ENCODE measurements at places on chromosomes 1 and 21. TPM values are rescaled to one million over a fixed set of nuclear protein-coding genes. Genes with fewer than 3 reads are reported as not detected.

- no peak overlapping the region for H3K27ac ChIP-seq
- H3K27me3 ChIP-seq = no peaks in the 10 kb centered on the region
- DNase-seq = no peak
Measured at GRCh38 chr1:24003331-24003972, 23.3 kb upstream of the SRSF10 start.

GRCh38 chr21:41682719-41683179 lies 84.1 kb downstream of the RIPK4 start:
- no peaks in the 10 kb centered on the region for H3K4me1 ChIP-seq
- H3K4me3 ChIP-seq = no peak overlapping the region
- no peaks in the 10 kb centered on the region for H3K27me3 ChIP-seq
- no peak overlapping the region for H3K27ac ChIP-seq

- H3K27ac ChIP-seq = peak overlapping the region; percentile 53
- no peaks in the 10 kb centered on the region for H3K4me1 ChIP-seq
- no peak overlapping the region for H3K4me3 ChIP-seq
- no peak for DNase-seq
- no peaks in the 10 kb centered on the region for H3K36me3 ChIP-seq
- H3K27me3 ChIP-seq = no peaks in the 10 kb centered on the region
Measured at GRCh38 chr1:183821309-183821888, 16.5 kb downstream of the RGL1 start.

- H3K4me1 ChIP-seq = peaks cover 13% of the 10 kb centered on the region
- H3K27ac ChIP-seq = no peak overlapping the region
- H3K27me3 ChIP-seq = no peaks in the 10 kb centered on the region
- no peak for DNase-seq
Measured at GRCh38 chr1:42034426-42034825, 115.7 kb upstream of the HIVEP3 start.

Gene MROH9
- total RNA-seq = not detected

GRCh38 chr1:43317817-43318471 lies 17.2 kb downstream of the TIE1 start:
- H3K4me1 ChIP-seq = no peaks in the 10 kb centered on the region
- no peaks in the 10 kb centered on the region for H3K27me3 ChIP-seq
- no peaks in the 10 kb centered on the region for H3K36me3 ChIP-seq
- H3K27ac ChIP-seq = no peak overlapping the region

GRCh38 chr1:164613176-164613575 lies 54.2 kb downstream of the PBX1 start:
- H3K4me1 ChIP-seq = no peaks in the 10 kb centered on the region
- no peak overlapping the region for H3K4me3 ChIP-seq
- no peaks in the 10 kb centered on the region for H3K36me3 ChIP-seq
- no peaks in the 10 kb centered on the region for H3K27me3 ChIP-seq
- no peak overlapping the region for H3K27ac ChIP-seq
- DNase-seq = no peak

Gene IL19
- total RNA-seq = not detected

GRCh38 chr1:21638531-21639341 lies 30.4 kb downstream of the RAP1GAP start:
- H3K36me3 ChIP-seq = no peaks in the 10 kb centered on the region
- no peaks in the 10 kb centered on the region for H3K27me3 ChIP-seq
- H3K27ac ChIP-seq = peak overlapping the region; percentile 59
- peak; percentile 64 for DNase-seq
- H3K4me1 ChIP-seq = no peaks in the 10 kb centered on the region

Gene MEGF6
- 32.6 TPM for total RNA-seq

Gene KLHDC9
- 7.8 TPM for total RNA-seq

DNA sequence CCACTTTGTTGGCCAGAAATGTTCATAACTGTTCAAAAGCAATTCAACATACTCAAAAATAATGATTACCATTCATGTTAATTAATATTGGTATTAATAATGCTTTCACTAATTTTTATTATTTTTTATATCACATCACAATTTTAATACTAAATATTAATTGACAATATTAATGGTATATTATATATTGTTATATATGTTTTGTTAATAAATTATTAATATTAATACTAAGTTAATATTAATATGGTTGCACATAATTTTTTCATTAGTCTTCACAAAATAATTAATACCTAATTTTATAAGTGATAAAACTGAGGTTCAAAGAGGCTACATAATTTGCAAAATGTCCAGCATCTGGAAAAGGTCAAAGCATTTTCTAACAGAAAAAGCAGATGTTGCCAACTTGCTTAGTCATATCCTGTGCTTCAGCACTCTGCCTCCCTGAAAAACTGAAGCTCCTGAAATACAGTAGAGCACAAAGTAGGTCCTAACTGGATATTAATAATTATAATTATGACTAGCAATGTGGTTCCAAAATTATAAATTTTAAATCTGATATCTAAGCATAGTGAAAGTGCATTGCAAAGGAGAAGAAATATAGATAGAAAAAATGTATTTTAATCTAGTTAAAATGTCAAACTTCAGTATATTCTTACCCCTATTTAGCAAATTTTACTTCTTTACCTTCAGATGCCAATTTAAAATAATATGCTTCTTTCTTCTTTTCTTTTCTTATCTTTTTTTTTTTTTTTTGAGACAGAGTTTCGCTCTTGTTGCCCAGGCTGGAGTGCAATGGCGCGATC lies 123.2 kb upstream of the TNFSF4 start:
- DNase-seq = no peak
- H3K4me1 ChIP-seq = no peaks in the 10 kb centered on the region
- no peak overlapping the region for H3K4me3 ChIP-seq
- no peak overlapping the region for H3K27ac ChIP-seq
- H3K36me3 ChIP-seq = no peaks in the 10 kb centered on the region
- H3K27me3 ChIP-seq = no peaks in the 10 kb centered on the region

Gene MAP3K7CL
- 1.7 TPM for total RNA-seq

Gene GNG4
- total RNA-seq = not detected

DNA sequence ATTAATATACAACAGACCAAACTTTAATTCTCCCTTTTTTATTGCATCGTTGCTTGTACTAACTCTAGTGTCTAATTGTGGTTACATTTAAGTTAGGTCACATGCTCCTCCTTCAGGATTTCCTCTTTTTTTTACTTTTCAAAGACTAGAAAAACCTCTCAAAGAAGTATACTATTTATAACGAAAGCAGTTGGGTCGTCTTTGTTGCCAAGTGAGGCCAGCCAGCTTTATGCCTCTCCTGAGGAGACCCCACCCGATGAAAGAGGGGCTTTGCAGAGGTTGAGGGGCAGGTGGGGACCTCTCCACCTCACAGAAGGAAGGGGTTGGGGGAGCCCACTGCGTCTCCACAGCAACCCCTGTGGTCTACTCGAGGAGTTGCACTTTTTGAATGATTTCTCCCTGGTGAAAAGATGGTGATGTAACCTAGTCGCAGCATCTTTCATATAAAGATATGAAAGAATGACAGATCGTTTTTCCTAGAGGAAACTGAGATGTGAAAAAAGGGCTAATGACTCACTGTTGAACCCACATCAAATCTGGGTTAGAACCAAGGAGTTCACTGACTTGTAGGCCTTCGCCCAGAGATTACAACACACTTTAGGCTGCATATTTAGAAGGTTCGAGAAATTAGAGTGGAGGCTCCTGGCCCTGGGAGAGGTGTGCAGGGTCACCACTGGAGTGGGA lies 6.4 kb downstream of the TGFB2 start:
- H3K4me3 ChIP-seq = peak overlapping the region; percentile 28
- peak overlapping the region; percentile 76 for H3K27ac ChIP-seq
- no peaks in the 10 kb centered on the region for H3K36me3 ChIP-seq
- H3K4me1 ChIP-seq = no peaks in the 10 kb centered on the region

Gene TFAP2E
- not detected for total RNA-seq

DNA sequence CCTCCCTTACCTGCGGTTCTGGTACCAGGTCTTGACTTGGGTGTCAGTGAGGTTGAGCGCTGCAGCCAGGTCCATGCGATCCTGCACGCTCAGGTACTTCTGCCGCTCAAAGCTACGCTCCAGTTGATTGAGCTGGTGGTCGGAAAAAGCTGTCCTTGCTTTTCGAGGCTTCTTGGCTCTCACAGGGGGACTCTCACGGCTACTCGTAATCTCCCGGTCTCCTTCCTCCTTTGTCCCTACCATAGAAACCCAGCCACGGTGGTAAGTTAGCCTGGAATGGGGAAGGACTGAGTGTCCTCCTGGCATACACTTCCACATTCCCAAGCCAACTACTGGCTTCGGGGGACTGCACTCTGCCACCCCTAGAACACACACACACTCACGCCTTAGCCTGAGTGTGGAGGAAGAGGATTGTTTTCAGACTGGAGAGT lies 2.6 kb downstream of the BARHL2 start:
- H3K27ac ChIP-seq = no peak overlapping the region
- no peak overlapping the region for H3K4me3 ChIP-seq
- no peaks in the 10 kb centered on the region for H3K4me1 ChIP-seq

GRCh38 chr1:68198752-68199151 lies 33.6 kb downstream of the WLS start:
- no peak overlapping the region for H3K27ac ChIP-seq
- no peaks in the 10 kb centered on the region for H3K27me3 ChIP-seq
- H3K4me3 ChIP-seq = no peak overlapping the region
- no peak for DNase-seq

- H3K27me3 ChIP-seq = no peaks in the 10 kb centered on the region
- H3K4me3 ChIP-seq = no peak overlapping the region
- no peaks in the 10 kb centered on the region for H3K4me1 ChIP-seq
Measured at GRCh38 chr1:98405581-98406074, 255.9 kb upstream of the SNX7 start.

Gene RPTN
- total RNA-seq = not detected
